ENCODE measurements at places on chromosomes 1 and 21.

GRCh38 chr1:155717041-155717440 is 28.1 kb downstream of the DAP3 start:
- no peak for DNase-seq

DNA sequence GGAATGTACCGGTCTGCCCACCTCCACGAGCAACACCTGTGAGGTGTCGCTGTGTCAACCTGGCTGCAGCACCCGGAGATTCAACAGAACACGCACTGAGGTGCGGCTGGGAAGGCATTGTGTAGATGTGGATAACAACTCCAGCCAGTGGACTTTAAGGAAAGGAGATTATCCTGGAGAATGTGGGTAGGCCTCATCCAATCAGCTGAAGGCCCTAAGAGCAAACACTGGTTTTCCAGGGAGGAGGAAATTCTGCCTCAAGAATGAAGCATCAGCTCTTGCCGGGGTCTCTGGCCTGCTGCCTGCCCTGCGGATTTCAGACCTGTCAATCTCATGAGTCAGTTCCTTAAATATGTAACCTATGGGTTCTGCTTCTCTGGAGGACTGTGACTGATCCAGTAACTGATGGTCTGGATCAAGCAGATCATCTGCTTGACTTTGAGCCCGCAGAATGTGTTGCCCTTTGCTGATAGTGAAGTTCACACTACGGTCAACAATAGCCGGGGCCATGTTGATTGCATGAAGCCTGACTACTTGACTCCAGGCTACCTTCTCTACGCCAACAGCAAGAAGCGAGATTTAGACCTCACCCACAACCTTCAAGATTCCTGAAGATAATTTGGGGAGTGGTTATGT is 15.9 kb upstream of the PRDM15 start:
- DNase-seq = no peak

GRCh38 chr1:104932030-104932915 is 1182.6 kb downstream of the AMY1C start:
- no peak for DNase-seq

DNA sequence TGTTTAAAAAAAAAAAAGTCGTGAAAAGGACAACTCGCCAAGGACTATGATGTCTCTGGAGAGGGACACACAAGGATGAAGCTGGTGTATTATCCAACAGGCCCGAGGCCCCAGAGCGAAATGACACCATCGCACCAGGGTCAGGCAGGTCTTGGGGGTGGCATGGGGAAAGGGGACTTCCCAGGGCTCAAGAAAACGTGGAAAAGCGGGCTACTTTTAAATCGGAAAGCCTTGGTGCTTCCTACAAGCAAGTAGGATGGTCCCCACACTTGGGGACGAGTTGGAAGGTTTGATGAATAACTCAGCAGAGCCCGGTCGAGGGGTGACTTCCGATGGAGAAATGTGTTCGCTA is 505 bp upstream of the GNPAT start:
- peak; percentile 4 for DNase-seq

Measured in stimulated activated CD4-positive, alpha-beta T cell treated with anti-CD3 and anti-CD28 coated beads, TNF-alpha, amount 100 ng/mL, for 24 hours (primary cell).